T-helper 17 cell (primary cell): ENCODE measurements at places on chromosomes 11 and 22.
A peak's percentile ranks its signal among the peaks of the same experiment; 100 is the strongest.

DNA sequence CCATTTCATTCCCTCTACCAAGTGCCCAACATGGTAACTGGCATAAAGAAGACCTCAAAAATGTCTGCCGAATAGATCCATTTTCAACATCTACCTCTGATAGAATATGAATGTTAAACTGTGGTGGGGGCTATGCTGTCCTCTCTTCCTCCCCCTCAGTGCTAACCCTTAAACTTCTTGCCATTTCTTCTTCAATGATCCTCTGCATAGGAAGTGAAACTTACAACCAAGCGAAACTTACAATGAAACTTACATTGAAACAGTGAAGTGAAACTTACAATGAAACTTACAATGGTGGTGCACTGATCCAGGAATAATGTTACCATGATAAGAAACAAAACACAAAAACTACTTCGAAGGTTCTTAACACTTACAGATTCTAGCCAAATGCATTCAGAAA lies 4.7 kb downstream of the RTCB start:
- DNase-seq = no peak

- no peak for DNase-seq
Measured at GRCh38 chr11:108873310-108873709, 208.4 kb downstream of the DDX10 start.

GRCh38 chr11:132909021-132909606 lies 623.2 kb downstream of the OPCML start:
- DNase-seq = no peak

DNA sequence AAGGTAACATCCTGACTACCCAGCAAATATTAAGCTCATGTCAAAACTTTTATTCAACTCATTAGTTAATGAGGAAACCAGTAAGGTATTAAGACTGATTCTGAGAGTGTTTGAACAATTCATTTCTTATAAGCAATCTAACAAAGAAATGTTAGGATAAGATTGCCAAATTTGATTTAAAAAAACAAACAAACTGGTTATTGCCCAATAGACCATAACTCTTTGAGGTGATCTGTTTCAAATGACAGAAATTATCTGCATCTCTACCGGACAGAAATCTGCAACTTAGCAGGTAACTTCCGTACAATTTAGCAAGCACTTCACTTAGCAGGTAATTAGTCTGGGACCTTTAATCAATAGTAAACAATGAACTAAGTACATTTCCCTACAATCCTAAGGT lies 82.9 kb upstream of the BARX2 start:
- no peak for DNase-seq

GRCh38 chr22:26887456-26887855 lies 230.1 kb downstream of the MIAT start:
- DNase-seq = no peak

GRCh38 chr11:30322191-30322590 lies 713 bp upstream of the ARL14EP start:
- DNase-seq = no peak

GRCh38 chr11:80441821-80442220 lies 1001.0 kb upstream of the TENM4 start:
- no peak for DNase-seq

DNA sequence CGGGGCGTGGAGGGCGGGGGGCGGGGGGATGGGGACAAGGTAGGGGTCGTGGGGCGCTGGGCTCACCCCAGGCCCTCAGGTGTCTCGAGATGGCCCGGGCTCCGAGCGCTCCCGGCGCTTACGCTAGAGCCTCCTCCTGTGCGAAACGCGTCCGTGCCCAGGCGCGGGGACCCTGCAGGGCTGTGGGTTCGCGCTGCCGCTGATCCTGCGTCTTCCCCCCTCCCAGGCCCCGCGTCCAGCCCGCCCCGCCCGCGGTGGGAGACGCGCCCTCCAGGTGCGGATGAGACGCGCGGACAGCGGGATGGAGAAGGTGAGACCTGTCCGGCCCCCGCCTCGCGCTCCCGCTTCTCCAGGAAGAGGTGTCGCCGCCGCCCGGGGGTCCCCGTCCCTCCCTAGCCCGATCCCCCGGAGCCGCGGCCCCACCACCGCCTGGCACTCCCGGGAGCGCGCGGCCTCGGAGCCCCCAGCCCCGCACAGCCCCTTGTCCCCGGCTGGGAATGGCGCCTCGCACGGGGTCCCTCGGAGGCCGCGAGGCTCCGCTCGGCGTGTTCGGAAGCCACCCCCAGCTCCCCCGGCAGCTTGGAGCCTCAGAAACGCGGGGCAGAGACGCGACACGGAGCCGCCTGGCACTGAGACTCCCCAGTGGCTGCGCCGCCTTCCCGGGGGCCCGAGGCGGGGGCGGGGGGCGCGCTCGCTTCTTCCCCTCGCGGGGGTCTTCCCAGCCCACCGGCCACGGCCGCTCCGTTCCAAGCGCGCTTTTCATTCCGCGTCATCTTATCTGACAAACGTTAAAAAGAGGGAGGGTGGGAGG lies 27.6 kb upstream of the TOLLIP start:
- peak; percentile 46 for DNase-seq

DNA sequence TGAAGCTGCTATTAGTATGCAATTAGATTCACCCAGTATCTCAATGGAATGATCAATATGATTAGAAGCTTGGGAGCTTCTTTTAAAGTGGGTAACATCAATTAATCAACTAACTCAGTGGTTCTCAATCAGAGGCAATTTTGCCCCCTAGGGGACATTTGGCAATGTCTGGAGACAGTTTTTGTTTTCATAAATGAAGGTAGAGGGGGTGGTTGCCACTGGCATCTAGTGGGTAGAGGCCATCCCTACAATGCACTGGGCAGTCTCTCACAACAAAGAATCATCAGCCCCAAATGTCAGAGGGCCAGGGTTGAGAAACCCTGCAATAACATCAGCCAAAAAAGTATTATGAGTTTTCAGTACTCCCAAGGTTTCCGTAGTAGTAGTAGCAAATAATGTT lies 5.9 kb upstream of the AMOTL1 start:
- no peak for DNase-seq

- DNase-seq = no peak
Measured at GRCh38 chr22:46090036-46090591, 60.2 kb upstream of the PPARA start.

DNA sequence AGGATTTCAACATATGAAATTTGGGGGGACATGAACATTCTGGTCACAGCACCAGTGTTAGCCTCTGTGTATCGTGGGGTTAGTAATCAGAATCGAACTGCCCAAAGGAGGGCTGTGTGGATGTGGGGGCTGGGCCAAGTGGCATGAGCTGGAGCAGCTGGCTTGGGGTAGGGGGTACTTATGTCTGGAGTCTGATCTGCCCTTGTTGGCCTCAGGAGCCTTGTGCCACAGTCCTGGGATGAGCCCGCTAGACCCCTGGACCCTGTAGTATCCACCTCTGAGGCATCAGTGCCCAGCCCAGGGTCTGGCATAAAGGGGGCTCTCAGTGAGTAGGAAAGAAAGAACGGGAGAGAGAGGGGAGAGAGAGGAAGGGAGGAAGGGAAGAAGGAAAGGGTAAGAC lies 67.3 kb downstream of the LRRC32 start:
- no peak for DNase-seq

GRCh38 chr11:47447906-47448305 lies 1.0 kb downstream of the RAPSN start:
- no peak for DNase-seq

DNA sequence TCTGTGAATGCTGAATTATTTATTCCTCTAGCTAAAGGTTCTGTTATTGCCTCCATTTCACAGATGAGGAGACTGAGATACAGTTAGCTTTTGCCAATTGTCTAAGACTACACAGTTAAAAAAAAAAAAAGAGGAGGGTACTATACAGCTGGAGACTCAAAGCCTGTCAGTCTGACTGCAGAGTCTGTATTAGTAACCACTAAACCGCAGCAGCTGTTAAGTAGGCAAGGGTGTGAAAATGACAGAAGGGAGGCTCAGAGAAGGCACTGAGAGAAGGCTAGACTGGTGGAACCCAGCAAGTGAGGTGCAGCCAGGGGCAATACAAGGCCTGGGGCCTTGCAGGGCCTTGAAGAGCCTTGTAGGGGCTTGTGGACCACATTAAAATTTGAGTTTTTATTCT lies 181.2 kb downstream of the CSNK2A3 start:
- no peak for DNase-seq

- no peak for DNase-seq
Measured at GRCh38 chr11:81211050-81211449, 1522.6 kb downstream of the FAM181B start.

DNA sequence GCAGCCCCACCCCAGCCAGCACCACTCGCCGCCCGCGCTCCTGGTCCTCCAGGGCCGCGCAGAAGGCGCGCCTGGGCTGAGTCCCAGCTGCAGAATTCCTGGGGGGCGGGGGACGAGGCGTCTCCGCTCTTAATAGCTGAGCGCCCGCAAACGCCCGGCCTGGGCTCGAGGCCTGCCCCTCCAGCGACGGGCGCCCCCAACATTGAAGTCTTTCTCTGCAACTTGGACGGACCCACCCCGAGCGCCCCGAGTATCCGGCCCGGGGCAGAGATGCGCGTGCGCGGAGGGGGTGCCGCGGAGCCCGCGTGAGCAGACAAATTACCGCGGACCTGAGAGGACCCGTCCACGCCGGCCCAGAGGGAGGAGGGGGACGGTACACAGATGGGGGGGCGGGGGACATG lies 6.7 kb upstream of the SYT7 start:
- DNase-seq = peak; percentile 15

DNA sequence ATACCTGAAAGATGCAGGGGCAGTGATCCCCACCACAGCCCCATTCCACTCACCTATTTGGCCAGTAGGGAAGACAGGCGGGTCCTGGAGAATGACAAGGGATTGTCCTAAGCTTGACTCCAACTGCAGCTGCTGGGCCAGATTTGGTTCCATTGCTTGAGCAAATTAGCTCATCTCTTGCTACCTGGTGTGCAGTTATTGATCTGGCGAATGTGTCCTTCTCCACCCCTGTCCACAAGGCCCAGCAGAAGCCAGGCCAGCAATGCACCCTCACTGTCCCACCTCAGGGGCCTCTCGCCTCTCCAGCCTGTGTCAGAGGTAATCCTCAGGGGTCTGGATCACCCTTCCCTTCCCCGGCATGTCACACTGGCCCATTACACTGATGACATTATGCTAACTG lies 23.3 kb downstream of the TSPAN32 start:
- DNase-seq = no peak

DNA sequence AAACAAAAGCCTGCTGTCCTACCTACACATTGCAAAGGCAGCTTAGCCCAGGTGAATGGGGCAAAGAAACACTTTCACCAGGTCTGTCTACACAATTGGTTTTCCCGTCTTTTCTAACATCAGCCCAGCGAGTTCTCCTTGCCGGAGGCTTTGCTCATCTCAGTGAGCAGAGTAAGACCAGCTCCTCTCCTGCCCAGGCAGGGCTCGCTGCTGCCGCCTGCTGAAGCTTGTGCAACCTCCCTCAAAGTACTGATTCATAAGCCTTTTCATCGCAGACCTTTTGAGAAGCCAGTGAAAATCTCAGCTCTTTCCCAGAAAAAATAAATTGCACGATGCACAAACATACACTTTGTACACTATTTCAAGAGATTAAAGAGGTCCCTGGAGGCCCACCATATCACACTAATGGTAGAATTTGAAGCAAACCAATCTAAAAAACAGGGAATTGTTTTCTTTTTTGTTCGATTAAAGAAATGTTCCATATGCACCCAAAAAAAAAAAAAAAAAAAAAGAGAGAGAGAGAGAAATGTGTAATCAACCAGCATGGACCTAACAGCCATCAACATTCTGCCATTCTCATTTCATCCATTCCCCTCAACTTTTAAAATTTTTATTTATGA lies 328.1 kb upstream of the MPPED2 start:
- DNase-seq = no peak

GRCh38 chr11:75421902-75422247 lies 11.1 kb downstream of the KLHL35 start:
- DNase-seq = no peak

DNA sequence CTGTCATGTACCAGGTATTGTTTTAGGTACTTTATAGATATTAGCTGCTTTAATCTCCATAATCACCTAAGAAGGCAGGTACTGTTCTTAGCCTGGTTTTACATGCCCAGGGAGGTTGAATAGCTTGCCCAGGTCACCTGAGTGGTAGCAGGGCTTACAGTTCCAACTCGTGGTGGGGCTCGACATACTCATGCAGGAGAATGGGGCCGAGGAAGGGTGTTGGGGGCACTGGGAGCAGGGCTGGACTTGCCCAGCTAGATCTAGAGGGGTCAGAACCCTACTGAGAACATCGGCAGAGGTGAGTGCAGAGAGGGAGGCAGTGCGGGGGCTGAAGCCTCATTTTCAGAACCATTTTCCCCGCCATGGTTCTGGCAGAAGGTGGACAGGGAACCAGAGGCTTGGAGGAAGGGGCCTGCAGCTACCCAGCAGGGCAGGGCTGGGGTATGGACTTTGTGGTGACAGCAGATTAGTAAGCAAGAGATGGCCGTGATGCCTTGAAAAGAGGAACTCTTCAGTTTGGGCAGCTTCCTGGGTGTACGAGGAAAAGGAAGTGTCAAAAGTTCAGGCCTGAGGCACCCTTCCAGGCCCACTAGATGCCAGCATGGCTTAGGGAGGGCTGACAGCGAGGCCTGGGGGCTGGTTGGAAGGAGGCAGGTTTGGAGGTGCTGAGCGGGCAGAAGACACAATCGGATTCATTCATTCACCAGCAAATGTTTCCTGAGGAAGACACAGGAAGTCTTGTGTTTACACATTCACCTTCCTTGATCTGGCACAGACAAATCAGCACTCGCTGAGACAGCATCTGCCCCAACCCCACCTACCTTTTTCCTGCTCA lies 54.7 kb upstream of the LYVE1 start:
- DNase-seq = no peak

DNA sequence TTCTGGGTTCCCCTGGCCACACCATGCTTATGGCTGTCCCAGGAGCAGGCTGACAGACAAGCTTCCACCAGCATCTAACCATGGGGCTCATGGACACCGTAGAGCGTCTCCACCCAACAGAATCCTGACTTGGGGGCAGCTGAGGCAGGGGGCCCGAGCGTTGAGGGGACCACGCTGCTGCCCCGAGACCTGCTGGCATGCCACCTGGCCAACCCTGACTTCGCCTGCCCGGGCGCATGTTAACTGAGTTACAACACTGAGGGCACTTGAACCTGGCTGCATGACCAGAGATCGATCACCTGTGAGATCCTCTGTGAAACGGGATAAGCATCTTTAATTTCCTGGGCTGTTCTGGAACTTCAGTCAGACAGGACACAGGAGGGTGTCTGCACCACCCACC lies 13.7 kb downstream of the PPM1F start:
- no peak for DNase-seq

DNA sequence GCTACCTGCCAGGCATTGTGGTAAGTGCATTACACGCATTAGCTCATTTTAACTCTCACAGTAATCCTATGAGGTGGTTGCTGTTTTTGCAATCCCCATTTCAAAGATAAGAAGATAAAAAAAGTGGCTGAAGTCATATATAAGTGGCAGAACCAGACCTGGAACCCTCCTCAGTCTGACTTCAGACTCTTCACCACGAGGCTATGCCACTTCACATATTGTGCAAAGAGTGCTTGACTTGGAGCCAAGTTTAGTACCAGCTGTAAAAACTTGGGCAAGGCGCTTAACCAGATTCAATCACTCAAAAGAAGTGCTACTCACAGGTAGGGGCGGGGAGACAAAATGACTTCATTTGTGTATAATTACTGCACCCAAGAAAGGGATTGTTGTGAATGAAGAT lies 15.3 kb downstream of the BPIFC start:
- no peak for DNase-seq

- DNase-seq = no peak
Measured at GRCh38 chr11:114366331-114367243, 33.7 kb downstream of the C11orf71 start.

- DNase-seq = no peak
Measured at GRCh38 chr11:114061681-114062049, 2.2 kb downstream of the ZBTB16 start.
